ENCODE measurements at places on chromosomes 7 and 10.

- no peak for DNase-seq
Measured at GRCh38 chr10:106619346-106619745, 545.2 kb downstream of the SORCS1 start.

DNA sequence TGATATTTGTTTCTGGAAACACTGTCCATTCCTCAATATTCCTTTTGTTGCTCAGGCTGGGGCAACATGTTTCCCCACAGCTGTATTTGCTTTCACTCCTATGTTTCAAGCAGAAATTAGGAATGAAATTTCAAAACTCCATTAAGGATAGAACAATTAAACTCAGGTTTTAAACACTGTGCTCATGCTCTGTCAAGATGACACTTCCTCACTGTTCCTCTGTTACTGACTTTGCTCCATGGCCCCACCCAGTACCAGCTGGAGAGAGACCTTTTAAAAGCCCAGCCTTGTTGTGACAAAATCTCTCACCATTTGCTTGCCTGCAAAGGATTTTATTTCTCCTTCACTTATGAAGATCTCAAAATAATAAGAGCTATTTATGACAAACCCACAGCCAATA is 197.4 kb downstream of the ELMO1 start:
- no peak for DNase-seq

DNA sequence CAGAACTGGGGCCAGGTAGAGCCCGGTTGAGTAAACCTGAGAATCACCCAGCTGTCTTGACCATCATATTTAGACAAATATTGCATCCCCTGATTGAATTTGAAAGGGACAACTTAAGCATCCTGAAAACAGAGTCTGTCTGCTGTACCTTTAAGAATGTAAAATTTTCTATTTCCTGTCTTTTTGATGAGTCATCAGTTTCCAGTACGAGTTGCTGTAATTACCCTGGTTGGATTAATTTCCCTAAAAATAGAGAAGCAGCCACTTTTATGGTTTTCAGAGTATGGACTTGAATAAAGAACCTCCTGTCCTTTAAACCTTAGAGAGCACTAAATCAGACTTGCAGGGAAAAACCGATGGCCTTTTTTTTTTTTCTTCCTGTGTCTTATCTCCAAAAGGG is 164.6 kb upstream of the SH2B2 start:
- no peak for DNase-seq

- no peak for DNase-seq
Measured at GRCh38 chr7:106740806-106741205, 79.8 kb upstream of the CCDC71L start.

GRCh38 chr7:127632276-127632910 is 14.5 kb upstream of the PAX4 start:
- no peak for DNase-seq

GRCh38 chr10:96651998-96652431 is 65.2 kb upstream of the TM9SF3 start:
- DNase-seq: no peak

GRCh38 chr10:75548356-75548755 is 116.9 kb downstream of the LRMDA start:
- no peak for DNase-seq

DNA sequence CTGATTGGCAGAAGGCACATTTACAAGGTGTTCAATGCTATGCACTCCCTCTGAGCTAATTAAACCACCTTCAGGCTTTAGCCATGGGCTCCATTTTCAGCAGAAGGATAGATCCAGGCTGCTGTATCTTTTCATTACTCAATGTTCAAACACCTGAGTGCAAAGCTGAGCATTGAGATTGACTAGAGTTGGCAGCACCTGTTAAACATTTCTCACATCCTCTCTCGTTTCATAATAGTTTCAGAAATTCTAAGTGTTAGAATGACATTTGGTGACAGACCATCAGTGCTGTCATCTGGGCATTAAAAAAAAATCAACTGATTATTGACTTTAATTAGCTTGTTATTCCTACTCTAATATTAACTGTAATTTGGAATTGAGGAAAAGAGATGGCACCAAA is 187.1 kb upstream of the SEMA3E start:
- no peak for DNase-seq

DNA sequence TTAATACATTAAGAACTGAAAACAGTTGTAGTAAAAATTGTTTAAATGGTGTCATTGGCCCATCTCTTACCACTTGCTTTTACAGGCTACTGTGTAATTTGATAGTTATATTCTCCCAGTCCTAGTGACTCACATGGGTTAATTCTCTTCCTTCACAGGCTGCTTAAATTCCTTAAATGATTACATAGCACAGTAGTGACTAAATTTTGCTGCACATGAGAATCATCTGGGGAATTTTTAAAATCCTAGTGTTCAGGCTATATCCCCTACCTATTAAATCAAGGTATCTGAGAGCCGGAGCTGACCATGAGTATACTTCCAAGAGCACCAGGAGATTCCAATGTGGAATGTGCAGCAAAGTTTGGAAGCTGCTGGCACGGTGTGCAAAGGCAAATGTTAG is 45.3 kb upstream of the ZNF800 start:
- DNase-seq: no peak

- DNase-seq: no peak
Measured at GRCh38 chr7:67100956-67101361, 104.3 kb downstream of the TYW1 start.

DNA sequence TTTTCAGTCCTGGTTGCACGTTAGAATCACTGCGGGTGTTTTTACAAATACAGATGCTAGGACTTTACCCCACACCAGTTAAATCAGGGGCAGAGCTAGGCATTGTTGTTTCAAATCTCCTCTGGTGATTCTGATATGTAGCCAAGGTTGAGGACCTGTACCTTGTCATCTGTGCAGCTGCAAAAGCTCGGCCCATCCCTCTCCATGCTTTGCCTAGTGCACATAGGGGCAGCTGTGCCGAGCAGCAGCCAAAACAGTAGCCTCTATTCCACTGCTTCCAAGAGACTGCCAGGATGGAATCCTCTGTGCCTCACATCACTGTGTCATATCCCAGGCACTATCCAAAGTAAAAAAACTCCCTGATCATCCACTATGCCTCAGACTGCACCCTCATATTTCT is 181.3 kb downstream of the CDK14 start:
- DNase-seq: no peak
